ENCODE measurements at places on chromosomes 12 and 14.

DNA sequence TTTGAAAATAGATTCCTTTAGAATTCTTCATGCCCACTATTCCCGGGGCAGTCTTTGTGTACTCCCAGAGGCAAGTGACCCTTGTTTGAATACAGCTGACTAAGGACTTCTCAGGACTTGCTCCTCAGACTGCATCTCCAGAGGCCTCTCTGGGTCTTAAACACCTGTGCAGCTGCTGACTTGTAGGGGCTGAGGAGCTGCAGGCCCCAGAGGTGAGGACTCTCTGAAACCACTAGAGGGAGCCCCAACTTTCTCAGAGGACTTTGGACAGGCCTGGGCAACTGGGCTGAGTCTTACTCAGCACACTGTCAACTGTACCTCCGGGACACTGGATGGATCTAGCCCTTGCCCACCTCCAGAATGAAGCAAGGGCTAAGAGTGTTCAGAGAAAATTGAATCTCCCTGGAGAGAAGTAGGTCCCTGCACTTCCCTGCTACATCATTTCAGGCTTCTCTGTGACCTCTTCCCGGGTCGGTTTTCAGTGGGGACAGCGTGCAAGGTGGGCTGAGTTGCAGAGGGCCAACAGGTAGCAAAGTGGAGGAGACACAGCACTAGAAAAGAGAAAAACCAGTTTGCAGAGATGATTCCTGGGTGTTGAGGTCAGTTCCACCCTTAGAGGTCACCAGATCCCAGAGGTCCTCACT, 164.6 kb downstream of the TMEM117 start:
- DNase-seq, result no peak

DNA sequence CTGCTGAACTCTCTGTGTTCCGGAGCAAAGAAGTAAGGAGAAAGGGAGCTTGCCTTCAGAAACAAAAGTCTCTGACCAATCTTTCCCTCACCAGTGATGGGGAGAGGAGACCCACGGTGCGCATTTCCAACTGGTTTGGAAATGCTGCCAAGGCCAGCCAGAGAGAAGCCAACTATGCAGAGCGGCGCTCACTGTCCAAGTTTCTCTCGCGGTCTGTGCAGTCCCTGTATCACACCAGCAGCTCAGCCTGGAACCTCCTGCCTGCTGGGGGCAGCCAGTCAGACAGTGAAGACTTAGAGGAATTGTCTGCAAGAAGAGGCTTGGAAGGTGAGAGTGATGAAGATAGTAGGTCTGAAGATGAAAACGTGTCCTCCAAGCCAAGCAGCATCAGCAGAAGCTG, 206.2 kb downstream of the NAV3 start:
- DNase-seq, result no peak

DNA sequence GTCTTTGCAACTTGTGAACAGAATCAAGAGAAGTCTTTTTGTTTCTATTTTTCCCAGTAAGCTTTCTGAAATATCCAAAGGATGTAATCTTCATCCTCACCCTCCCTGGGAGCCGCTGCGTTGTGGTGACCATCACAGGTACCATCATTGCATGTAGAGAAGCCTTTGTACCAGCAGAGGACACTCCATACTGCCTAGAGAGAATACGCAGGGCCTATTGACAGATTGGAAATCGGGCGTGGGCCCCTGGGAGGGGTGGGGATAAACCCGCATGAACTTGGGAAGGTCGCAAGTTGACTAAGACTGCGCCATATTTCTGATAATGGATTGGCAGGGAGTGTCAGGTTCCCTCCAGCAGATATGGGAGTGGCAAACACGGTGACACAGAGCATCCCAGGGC, 12.7 kb downstream of the KRT1 start:
- DNase-seq, result no peak

DNA sequence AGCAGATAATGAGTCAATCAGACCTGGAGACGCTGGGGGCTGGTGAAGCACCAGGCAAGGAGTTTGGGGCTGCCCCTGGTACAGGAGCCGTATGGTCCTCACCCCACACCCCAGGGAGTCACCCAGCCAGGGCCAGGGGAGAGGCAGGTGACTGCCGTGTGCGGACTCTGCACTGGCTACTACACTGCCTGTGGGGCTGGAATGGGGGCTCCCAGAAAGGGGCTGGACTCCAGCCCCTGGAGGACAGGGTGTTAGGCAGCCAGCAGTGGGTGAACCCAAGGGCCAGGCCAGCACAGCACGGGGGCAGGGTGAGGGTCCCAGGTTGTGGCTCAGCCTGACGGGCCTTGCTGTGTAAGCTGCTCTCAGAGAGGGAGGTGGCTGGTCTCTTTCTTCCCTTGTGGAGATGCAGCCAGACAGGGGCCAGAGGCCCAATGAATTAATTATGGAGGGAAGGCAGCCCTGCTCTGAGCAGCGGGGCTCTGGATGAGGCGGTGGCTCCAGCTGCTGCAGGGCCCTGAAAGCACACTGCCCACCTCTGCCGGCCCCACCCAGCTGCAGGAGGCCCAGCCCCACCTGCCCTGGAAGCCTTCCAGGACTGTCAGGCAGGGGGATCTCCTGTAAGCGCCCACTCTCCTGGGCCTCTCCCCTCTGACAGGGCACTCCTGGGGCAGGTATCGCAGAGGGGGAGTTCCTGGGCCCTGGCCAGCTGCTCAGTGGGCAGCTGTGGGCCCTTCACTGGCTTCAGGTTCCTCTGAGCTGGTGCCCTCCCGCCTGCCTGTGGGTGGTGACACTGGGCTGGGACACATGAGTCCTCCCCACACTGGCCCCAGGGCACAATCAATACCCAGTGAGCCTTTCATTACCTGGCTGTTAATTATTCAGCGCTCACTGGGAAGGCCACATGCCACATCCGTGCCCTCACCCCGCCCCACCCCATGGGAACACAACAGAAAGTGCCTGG, 142.5 kb upstream of the C14orf180 start:
- DNase-seq, result no peak

GRCh38 chr14:76763096-76764041, 2.1 kb downstream of the VASH1 start:
- DNase-seq, result no peak

DNA sequence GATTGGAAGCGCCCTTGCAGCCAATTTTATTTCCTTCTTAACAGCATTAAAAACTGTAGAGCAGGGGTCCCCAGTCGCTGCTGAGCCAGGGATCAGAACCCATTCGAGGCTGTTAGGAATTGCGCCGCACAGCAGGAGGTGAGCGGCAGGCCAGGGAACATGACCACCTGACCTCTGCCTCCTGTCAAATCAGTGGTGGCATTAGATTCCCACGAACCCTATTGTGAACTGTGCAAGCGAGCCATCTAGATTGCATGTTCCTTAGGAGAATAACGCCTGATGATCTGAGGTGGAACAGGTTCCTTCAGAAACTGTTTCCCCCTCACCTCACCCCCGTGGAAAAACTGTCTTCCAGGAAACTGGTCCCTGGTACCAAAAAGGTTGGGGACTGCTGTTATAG, 107.4 kb downstream of the DNAI7 start:
- DNase-seq, result no peak

DNA sequence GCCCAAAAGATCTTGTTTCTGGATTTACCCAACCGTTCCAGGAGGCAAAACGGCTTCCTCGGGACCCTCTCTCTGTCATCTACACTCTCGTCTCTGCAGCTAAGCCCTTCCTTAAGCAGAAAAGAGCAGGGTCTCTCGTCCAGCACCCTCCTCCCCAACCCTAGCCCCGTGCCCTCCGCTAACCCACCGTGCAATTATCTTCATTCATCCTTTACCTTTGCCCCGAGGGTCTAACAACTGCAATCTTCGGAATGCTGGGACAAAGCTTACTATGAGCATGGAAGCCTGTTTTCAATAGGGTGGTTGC, 276 bp upstream of the BMAL2 start:
- DNase-seq, result no peak

- no peak for DNase-seq
Measured at GRCh38 chr14:36207500-36207899, 31.0 kb upstream of the PTCSC3 start.

DNA sequence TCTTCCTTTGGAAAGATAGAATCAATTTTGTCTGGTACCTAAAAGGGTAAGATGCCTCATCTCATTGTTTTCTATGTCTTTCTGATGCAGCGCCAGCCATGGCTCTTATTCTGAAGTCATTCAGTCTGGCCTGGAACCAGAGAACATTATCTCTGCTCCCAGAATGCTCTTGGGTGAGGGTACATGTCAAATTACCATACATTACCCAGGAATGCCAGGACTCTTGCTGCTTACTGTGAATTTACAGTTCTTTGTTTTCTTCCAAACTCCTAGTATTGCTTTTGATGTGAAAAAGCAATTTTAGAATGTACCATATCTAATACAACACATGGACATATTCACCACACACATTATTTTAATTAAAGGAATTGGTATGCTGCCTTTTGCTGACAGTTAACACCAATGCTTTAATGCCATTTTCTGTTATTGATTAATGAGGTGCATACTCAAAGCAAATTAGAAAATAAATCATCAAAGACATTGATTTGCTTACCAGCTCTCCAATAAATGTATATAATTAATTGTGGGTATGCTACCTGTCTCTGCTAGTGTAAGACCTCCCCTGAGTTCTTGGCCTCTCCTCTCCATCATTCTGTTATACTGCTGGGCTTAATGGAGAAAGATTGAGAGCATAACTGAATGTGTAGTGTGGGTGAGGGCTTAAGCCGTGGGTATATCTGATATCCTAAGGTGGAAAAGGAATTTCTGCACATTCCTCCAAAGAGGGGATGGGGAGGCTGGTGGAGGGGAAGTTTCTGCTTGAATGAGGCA, 337.7 kb downstream of the C12orf75 start:
- no peak for DNase-seq

DNA sequence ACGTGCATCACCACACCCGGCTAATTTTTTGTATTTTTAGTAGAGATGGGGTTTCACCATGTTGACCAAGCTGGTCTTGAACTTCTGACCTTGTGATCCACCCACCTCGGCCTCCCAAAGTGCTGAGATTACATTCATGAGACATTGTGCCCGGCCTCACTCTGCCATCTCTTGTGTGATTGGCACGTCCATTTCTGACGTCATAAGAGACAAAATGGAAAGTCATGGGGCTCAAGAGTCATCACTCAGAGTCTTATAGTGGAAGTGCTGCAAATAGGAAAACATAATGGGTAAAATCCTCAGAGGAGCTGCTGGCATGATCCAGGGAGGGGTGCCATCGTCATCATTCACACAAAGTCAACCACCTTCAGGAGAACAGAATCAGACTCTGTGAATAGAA, 54.2 kb upstream of the GPATCH2L start:
- DNase-seq, result no peak
